ENCODE measurements at places on chromosomes 11 and 22. TPM values are rescaled to one million over a fixed set of nuclear protein-coding genes. Genes with fewer than 3 reads are reported as not detected.

SCUBE1 gene
- 0.51 TPM for total RNA-seq

MYO7A gene
- 0.26 TPM for total RNA-seq

FAM180B gene
- total RNA-seq, result not detected

MPZL2 gene
- not detected for total RNA-seq

POU2AF2 gene
- total RNA-seq, result not detected

FREY1 gene
- total RNA-seq, result 0.83 TPM

SLC5A1 gene
- not detected for total RNA-seq

SLC22A9 gene
- not detected for total RNA-seq

NRGN gene
- not detected for total RNA-seq

CFAP300 gene
- total RNA-seq, result 7.9 TPM

ADM gene
- total RNA-seq, result 490 TPM

MGAT3 gene
- not detected for total RNA-seq

ZP1 gene
- under 0.01 TPM for total RNA-seq

KDM4D gene
- 0.50 TPM for total RNA-seq

MS4A3 gene
- total RNA-seq, result not detected

SMTNL1 gene
- not detected for total RNA-seq

CRYAB gene
- total RNA-seq, result 51.2 TPM

FGF19 gene
- not detected for total RNA-seq

TRIM48 gene
- not detected for total RNA-seq

PDHX gene
- total RNA-seq, result 36.5 TPM

OR4D5 gene
- not detected for total RNA-seq

CDCA5 gene
- 3.0 TPM for total RNA-seq

OR10A2 gene
- not detected for total RNA-seq

ADAMTS15 gene
- total RNA-seq, result 23.4 TPM

APOL5 gene
- total RNA-seq, result not detected

CRYBB1 gene
- total RNA-seq, result not detected

CCDC83 gene
- total RNA-seq, result under 0.01 TPM

UCP2 gene
- total RNA-seq, result 4.8 TPM

PNPLA3 gene
- 3.6 TPM for total RNA-seq

CYB5R3 gene
- 36.5 TPM for total RNA-seq

LRRC32 gene
- 19.2 TPM for total RNA-seq

P4HA3 gene
- total RNA-seq, result 4.1 TPM

CAVIN3 gene
- 92.5 TPM for total RNA-seq

Data from fibroblast of lung (primary cell).